ENCODE measurements at places on chromosomes 6 and 20.

DNA sequence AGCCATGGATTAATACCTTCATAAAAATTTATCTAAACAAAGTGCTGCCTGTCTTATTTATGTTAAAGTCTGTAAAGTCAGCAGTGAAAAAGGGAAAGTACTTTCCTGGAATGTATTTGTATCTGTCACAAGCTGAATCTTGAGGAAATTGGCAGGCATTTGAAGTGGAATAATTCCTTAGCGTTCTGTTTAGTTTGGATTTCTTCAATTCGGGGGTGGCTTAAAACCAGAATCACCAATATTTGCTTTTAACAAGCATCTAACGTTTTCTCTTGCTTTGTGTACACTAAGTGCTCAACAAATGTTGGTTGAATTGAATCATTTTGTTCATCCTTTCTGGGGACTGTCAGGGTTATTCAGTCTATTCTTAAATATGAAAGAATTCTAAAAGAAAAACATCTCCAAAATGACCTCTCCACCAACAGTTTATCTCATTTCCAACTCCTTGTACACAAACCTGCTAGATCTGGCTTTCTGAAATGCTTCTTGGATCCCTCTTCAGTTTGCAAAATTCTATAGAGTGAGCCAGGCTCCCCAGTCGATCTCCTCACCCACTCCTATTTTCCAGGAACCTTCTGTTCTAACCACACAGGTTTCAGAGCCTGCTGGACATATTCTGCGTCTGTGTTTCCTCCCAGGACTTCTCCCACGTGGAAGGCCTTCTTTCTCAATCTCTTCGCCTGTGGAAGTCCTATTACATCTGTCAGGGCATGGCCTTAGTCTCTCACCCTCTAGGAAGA, 2.0 kb upstream of the NPEPL1 start:
- DNase-seq: no peak

GRCh38 chr6:150452428-150453243, 83.8 kb downstream of the IYD start:
- DNase-seq: no peak

DNA sequence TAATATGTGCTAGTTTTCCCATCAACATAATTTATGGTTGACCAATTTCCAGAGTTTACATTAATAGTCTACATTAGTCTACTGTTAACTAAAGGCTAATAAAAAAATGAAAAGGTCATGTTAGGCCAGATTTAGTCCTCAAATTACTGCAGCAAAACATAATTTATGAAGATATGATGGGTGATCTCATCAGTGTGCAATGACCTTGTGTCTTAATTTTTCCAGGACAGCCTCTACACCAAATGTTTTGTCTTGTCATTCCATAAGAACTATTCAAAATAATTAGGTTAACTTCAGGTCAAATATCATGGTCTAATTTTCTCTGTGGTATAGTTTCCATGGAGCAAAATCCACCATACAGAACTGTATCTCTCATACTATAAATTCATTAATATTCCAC, 234.2 kb downstream of the COL12A1 start:
- no peak for DNase-seq

GRCh38 chr6:86722131-86722530, 215.2 kb upstream of the HTR1E start:
- DNase-seq: no peak
